ENCODE measurements at places on chromosomes 11 and 22.
A peak's percentile ranks its signal among the peaks of the same experiment; 100 is the strongest.

DNA sequence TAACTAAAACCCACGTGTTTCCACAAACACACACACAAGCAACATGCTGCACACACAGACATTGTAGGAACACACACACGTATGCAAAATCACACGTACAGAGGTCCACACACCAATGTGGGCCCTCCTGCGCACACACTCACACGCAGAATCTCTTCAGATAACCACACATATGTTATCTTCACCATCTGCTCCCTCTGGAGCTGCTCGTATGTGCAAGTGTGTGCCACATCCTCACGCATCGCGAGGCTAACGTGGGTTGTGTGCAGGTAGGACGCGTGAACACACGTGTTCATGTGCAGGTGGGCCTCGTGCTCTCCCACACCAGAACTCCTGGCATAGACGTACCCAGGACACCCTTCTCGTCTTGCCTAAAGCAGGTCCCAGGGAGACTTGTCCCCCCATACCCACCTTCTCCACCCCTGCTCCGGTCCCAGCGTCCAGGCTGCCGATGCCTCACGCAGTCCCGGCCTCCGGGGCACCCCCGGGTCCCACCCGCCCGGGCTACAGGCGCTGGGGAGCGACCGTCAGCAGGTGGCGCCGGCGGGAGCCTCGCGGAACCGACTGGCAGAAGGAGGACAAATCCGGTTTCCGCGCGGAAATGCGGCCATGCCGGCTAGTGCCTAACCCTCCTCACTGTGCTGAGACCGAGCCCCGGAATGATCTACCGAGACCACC, 10.3 kb upstream of the IGSF9B start:
- DNase-seq = no peak

DNA sequence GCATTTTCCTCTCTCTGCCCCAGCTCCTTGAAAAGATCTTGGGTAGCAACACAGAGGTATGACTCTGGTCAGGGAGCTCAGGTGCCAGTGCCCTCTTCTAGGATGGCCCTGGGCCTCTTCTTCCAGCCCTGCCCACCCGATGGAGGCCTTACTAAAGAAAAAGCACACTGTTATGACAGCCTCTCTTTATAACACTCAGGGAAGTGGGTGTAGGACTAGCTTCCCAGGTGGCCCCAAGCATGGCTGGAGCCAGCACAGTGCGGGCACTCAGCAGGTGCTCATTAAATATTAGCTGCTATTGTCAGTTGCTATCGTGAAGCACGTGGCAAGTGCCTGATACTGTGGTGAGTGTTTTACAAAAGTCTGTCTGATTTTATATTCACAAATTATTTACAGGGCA, 127.2 kb upstream of the B3GAT1 start:
- DNase-seq = no peak

- DNase-seq = no peak
Measured at GRCh38 chr22:24440718-24441405, 13.5 kb downstream of the ADORA2A start.

- no peak for DNase-seq
Measured at GRCh38 chr11:70530010-70530409, 131.7 kb downstream of the CTTN start.

DNA sequence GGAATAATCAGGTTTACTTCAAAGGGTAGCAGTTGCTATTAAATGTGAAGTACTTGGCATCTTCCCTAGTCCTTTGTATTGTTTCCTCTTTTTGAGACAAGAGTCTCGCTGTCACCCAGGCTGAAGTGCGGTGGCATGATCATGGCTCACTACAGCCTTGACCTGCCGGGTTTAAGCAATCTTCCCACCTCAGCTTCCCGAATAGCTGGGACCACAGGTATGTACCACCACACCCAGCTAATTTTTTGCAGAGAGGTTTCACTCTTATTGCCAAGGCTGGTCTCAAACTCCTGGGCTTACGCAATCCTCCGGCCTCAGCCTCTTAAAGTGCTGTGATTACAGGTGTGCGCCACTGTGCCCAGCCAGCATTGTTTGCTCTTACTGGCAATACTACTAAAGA, 36.2 kb upstream of the RAPSN start:
- no peak for DNase-seq

GRCh38 chr11:33211153-33211552, 46.0 kb upstream of the HIPK3 start:
- DNase-seq = peak; percentile 75

DNA sequence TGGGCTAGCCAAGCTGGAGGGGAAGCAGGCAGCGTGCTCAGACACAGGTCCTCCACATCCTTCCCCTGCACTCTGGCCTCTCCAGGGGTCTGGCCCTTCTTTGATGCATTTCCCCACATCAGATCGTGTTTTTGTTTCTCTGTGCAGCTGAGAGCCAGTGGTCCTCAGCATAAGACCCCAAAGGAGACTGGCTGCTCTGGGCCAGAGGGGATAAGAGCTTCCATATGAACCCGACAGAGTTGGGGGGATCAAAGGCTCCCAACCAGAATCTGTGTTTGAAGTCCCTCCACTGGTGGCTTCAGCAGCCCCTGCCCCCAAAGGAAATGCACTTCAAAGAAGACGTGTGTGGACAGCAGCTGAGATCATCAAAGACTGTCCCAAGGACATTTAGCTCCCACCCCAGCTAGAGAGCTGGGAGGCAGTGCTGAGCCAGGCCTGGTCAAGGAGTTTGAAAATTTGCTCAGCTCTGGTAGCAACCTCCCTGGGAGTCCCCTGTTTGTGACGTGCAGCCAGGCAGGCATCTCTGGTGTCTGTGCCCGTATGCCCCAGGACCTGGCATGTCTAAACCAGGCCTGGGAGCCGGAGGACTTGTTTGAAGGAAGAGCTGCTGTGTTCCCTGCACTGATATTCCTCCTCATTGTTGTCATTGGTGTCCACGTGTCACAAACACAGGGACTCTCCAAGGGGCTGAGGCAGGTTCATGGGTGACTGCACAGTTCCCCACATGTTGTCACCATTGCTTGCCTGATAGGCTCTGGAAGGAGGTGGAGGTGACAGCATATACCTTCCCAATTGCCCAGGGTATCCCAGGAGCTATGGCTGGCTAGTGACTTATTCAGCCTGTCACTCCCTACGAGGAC, 99.0 kb downstream of the AMOTL1 start:
- no peak for DNase-seq

DNA sequence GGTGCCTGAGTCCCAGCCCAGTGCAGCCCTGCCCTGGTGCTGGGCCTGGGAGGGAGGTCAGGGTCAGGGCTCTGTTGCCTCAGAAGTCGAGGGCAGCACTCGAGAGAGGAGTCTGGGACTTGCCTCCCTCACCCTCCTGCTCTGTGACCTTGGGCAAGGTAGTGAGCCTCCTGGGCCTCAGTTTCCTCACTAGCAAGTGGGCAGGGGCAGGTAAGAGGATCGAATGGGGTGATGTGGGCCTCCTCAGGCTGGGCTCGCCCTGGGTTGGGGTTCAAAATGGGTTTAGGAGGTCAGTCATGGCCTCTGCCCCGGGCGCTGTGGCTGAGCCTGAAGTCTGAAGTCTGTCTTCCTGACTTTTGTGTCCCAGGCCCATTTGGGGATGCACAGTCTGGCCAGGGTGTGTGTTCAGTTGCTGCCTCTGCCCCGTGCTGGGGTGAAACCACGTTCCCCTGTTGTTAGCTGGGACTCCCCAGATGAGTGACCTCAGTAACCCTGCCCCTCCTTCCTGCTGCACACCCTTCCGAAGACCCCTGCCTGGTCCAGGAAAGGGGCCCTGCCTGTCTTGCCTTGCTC, 40.9 kb upstream of the CELSR1 start:
- DNase-seq = no peak

- DNase-seq = no peak
Measured at GRCh38 chr11:877565-877964, 33.0 kb downstream of the CHID1 start.

DNA sequence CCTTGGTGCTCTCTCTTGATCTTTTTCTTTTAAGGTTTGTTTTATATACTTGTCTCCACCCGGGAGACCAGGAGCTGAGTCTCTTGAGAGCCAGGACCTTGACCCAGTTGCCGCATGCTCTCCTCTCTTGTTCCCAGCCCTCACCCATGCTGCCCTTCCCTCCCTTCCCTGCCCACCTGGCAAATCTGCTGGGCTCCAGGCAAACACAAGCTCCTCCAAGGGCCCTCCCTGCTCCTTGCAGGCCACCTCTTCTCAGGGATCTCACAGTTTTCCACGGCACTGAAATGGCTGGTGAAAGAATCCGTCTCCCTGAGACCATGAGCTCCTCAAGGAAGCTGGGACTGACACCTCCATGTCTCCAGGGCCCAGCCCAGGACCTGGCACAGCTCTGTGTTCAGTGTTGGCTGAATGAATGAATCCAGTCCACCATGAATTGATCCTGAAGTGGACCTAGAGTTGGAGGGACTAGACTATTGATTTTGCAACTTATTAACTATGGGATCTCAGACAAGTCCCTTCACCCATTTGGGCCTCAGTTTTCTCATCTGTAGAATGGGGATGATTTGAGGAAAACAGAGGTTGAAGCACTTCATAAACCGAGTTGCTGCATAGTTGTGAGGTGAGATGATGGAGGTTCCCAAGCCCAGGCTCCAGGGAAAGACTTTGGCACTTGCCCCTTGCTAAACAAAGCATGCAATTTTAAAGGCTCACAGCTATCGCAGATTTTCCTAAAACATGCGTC, 25.1 kb upstream of the FBLN1 start:
- no peak for DNase-seq

DNA sequence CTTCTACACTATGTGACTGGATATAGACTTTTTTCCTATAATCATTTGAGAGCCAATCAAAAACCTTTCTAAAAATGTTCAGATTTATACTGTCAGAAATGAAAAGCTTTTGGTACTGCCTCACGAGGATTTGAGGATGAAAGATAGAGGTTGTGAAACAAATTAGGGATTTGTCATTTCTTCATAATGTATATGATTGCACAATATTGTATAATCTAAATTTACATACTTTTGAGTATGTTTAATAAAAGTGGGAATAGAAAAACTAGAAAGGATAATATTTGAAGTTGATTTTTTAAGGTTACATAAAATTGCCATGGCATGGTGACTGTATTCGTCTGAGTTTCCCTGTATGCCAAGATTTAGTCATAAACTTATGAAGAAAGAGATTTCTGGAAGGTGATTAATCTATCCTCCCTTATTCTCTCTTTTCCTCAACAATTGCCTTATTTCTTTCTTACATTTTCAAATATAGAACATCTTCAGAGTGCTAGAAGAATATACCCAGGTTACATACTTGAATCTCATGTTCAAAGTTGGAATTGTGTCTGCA, 56.2 kb downstream of the CASP12 start:
- no peak for DNase-seq

DNA sequence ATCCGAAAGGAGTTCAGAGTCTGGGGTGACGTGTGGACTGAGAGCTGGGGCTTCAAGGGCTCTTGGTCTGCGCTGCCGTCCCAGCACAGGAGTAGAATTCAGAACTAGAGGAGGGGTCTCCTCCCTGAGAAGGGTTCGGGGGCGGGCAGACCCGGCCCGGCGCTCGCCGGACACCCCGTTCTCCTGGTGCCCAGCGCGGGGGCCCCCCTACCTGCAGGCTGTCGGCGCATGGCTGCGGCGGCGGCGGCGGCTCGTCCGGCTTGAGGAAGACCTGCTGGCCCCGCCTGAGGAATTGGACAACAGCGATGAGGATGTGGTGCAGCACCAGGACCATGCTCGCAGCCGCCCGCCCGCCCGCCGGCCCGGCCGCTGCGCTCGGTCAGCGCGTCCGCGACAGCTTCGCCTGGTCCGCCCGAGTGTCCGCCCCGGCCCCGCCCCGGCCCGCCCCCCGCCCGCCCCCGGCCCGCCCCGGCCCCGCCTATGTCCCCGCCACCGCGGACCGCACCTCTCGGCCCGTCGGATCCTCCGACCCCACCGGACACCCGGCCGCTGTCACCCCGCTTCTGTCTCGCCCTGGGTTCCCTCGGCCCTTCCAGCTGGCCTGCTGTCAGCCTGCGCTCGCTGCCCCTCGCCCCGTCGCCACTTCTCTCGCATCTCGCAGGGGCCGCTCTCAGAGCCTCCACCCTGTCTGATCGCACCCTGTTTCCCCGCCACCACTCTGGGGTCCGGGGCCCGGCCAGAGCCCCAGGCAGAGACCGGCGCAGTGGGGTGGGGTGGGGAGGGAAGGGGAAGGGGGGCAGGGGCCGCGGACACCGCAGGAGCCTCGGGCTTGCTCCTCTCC, 32.0 kb downstream of the PDE2A start:
- DNase-seq = no peak

- DNase-seq = no peak
Measured at GRCh38 chr22:48404801-48405447, 1422.7 kb downstream of the BRD1 start.

DNA sequence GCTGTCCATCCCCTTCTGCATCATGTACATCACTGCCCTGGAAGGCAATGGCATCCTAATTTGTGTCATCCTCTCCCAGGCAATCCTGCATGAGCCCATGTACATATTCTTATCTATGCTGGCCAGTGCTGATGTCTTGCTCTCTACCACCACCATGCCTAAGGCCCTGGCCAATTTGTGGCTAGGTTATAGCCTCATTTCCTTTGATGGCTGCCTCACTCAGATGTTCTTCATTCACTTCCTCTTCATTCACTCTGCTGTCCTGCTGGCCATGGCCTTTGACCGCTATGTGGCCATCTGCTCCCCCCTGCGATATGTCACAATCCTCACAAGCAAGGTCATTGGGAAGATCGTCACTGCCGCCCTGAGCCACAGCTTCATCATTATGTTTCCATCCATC, 337 bp downstream of the OR52B6 start:
- no peak for DNase-seq

- peak; percentile 24 for DNase-seq
Measured at GRCh38 chr22:37806409-37807333, 1.1 kb upstream of the GCAT start.

DNA sequence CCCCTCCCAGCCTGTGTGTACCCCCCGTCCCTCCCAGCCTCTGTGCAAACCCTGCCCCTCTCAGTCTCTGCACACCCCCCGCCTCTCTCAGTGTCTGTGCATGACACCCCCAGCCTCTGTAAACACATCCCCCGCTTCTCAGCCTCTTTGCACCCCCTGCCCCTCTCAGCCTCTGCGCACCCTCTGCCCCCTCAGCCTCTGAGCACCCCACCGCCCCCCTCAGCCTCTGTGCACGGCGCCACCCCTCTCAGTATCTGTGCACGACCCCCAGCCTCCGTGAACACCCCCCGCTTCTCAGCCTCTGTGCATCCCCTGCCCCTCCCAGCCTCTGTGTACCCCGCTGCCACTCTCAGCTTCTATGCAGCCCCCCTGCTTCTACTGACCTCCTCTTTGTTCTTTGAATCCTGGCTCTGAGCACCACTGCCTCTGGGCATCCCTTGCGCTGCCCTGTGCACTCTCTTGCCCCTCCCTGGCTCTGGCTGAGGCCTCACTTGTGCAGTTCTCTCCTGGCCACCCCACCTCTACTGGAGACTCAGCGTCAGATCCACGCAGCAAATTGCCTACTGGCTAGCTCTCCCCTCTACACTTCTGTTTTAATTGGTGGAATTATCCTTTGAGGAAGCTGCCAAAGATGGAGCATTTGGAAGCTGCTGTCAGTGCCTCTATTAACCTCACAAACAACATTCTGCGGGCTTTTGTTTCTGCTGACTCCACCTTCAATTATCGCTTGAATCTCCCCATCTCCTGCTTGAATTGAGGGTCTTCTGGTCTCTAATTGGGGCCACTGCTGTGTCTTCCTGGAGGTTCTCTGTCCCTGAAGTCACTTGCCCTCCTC, 838.6 kb downstream of the TBC1D22A start:
- no peak for DNase-seq

DNA sequence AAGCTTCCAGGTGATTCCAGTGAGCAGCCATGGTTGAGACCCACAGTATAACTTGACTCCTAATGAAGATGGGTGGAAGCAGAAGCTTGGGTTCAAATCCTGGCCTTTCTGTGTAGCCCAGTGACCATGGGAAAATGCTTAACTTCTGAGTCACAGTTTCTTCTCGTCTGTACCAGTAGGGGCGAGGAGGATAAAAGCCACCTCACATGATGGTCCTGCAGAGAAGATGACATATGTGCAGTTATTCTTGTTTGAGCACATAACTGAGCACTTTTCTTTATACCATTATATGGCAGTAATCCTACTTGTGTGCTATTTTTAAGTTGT, 4.9 kb downstream of the TMEM109 start:
- DNase-seq = no peak

Data from AML-193 (cell line).